ENCODE measurements at places on chromosomes 6 and 20.

GRCh38 chr6:40956936-40957335 lies 82.1 kb downstream of the UNC5CL start:
- peak; percentile 83 for DNase-seq

DNA sequence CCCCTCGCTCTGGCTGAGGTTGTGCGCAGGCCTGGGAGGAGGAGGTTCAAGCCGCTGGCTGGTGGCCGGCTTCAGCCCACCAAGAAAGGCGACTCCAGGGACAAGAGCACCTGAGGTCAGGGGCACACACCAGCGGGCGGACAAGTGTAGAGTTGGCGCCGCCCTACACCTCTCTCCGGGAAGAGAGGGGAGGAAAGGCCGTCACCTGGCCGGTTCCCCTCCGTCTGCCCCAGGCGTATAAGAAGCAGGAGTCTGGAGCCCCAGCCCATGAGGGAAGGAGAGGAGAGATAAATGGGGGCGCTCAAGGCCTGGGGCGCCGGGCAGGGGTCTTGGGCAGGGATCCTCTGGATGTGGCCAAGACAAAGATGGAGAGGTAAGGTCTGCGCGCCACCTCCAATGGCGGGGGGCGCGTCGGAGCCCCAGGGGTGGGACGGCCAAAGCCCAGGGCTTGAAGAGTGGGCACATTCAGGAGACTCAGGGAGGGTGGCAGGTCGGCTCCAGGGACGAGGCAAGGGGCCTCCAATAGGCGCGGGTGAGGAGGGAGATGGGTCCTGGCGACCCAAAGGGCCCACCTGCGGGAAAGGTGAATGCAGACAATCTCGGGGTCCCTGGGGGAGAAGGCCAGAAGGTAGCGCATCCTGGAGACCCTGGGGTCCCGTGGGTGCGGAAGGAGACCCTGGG lies 826 bp downstream of the RIMS4 start:
- no peak for DNase-seq

GRCh38 chr20:21102603-21103311 lies 3.4 kb downstream of the LINC00237 start:
- no peak for DNase-seq

GRCh38 chr6:138307816-138308730 lies 69.6 kb upstream of the SMIM28 start:
- DNase-seq: no peak

DNA sequence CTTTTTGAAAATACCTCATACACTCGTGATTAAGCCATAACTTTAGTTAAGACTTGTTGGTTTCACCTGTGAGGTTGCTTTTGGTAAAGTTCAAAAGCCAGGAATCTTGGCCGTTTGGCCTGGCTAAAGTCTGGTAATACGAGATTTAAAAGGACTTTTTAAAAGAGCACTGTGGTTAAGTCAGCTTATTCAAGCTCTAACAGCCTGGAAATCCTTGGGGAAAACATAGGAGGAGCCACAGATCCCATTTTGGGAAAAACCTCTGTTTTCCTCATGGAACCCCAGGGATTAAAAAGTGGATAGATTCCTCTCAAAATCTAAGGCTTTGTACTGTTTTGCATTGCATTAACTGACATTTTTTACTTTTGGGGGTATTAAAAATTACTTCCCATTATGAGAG lies 13.7 kb upstream of the SLC22A16 start:
- no peak for DNase-seq

GRCh38 chr6:94658929-94659328 lies 918.4 kb upstream of the MANEA start:
- no peak for DNase-seq

DNA sequence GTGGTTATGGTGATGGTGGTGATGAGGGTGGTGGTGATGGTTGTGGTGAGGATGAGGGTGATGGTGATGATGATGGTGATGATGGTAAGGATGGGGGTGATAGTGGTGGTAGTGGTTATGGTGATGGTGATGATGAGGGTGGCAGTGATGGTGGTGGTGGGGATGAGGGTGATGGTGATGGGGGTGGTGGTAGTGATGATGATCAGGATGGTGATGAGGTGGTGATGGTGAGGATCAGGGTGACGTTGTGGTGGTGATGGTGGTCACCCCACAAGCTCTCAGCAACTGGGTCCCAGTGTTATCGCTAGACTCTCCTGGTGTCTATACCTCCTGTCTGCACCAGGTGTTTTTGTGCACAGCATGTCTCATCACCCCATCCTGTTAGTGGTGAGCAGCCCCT lies 85.0 kb downstream of the TMEM242 start:
- DNase-seq: no peak

GRCh38 chr20:2919518-2920245 lies 46.4 kb downstream of the PTPRA start:
- no peak for DNase-seq

- DNase-seq: peak; percentile 25
Observed at GRCh38 chr6:7087066-7087465, 20.7 kb upstream of the RREB1 start.

- DNase-seq: no peak
Observed at GRCh38 chr20:10762216-10762615, 88.4 kb upstream of the JAG1 start.

DNA sequence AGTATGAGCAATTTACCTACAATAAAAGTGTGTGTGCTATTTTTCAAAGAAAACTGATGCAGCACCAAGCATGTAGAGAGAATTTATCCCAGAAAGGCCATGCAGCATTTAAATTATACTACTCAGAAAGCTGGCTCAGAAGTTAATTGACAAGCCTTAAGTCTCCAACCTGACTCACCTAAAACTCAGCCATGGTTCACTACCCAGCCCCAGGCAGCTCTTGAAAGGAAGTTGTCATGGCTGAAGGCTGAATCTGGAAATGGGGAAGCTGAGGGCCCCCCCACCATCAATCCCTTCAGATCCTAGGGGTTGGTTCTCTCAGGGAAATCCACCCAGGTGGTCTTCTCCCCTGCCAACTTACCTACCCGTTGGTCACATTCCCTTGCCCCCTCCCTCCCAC lies 19.7 kb downstream of the PPIL6 start:
- no peak for DNase-seq

DNA sequence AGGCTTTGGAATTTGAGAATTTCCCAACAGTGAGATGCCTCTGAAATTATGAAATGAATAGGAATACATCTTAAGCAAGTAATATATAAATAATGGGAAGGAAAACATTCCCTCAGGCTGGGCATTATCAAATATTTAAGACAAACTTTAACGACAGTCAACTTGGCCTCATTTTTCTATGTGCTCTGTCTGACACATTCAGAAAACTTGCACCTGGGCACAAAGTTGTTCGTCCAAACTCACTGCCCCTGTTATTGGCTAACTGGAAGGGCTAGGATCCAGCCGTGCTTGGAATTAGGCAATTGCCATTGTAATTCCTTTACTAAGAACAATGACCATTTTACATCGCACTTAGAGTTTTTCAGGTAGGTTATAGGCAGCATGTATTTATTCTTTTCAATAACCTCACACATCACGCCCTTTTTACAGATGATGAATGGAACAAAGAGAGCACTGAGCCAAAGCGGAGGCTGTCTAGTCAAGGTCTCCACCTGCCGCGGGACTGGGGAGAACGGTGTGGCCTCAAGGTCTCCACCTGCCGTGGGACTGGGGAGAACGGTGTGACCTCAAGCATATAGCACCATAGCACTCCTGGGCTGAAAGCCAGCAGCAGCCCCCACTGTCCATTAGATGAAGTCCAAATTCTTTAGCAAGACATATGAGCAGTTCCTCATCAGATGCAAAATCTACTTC lies 40.7 kb upstream of the FOXQ1 start:
- DNase-seq: no peak

DNA sequence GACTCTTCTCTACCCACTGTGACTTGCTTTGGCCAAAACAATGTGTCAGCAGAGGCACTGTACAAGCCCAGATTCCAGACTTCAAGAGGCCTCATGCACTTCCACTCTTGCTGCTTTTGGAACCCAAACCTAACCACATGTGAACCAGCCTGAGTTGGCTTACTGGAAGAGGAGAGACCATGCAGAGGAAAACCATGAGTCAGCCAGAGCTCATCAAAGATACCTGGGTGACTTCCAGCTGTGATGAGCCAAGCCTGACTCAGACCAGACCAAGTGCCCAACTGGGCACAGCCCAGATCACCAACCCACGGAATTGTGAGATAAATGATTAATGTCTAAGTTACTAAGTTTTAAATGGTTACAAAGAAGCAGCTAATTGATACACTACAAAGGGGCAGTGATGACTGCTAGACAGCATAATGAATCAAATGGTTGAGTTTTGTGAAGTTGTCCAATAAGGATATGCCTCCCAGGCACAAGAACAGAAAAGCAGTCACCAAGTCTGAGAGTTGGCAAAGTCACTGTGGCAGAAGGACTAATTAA lies 16.2 kb upstream of the BEND6 start:
- DNase-seq: peak; percentile 99

GRCh38 chr6:137016356-137016755 lies 28.4 kb downstream of the IL20RA start:
- peak; percentile 38 for DNase-seq

GRCh38 chr20:35742741-35743523 lies 872 bp upstream of the RBM39 start:
- DNase-seq: no peak

DNA sequence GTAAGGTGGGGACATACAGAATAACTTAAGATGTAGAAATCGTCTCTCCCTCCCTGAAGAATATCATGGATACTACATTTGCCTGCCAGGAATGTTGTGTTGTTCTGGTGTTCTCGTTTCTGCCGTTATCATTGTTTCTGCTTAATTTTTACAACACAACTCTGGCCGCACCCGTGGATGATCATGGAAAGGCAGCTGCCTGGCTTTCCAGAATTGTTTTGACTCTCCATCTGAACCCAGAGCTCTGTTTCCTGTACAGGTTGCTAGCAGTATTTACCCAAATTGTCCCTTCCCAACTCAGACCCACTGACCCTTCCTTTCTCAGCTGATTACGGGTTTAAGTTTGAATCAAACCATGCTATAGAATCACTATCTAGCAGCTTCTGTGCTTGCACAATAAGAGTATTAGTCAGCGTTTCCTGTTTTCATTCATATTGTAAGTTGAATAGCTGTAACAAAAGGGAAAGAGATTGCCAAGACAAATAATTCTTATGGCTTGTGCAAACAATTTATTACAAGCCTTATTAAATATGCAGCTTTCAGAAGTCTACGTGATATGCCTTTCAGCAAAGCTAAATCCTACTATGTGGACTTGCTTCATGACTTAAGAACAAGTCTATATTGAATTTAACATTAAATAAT lies 139.0 kb downstream of the MTHFD1L start:
- DNase-seq: peak; percentile 88

DNA sequence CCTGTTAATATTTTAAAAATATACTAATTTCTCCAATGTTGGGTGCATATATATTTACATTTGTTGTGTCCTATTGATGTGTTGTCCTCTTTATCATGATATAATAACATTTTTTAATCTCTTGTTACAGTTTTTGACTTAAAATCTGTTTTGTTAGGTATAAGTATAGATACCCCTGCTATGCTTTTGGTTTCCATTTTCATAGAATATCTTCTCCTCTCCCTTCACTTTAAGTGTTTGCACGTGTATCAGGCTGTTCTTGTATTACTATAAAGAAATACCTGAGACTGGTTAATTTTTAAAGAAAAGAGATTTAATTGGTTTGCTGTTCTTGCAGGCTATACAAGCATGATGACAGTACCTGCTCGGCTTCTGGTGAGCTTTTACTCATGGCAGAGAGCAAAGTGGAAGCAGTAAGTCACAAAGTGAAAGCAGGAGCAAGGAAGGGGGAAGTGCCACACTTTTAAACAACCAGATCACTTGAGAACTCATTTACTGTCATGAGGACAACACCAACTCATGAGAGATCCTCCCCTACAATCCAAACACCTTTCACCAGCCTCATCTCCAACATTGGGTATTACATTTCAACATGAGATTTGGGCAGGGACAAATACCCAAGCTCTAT lies 340.5 kb upstream of the SYNCRIP start:
- DNase-seq: no peak

GRCh38 chr6:46983007-46983411 lies 59.1 kb downstream of the ADGRF1 start:
- peak; percentile 16 for DNase-seq

- DNase-seq: no peak
Observed at GRCh38 chr20:17878912-17879602, 89.5 kb downstream of the SNX5 start.

All from fibroblast of skin of right quadriceps (primary cell).